Fibroblast of villous mesenchyme (primary cell): ENCODE measurements at places on chromosomes 4 and X. TPM values are rescaled to one million over a fixed set of nuclear protein-coding genes. Genes with fewer than 3 reads are reported as not detected.

INTS6L gene
- 6.8 and 8.2 TPM in 2 replicates for total RNA-seq

RENBP gene
- total RNA-seq: 4.3 and 12.6 TPM in 2 replicates

AMMECR1 gene
- 21.6 and 24.8 TPM in 2 replicates for total RNA-seq

ELF4 gene
- total RNA-seq: 16.4 and 21.3 TPM in 2 replicates

PARM1 gene
- 0.86 and 1.3 TPM in 2 replicates for total RNA-seq

MXRA5 gene
- total RNA-seq: 20.7 and 45.4 TPM in 2 replicates

TBC1D8B gene
- total RNA-seq: 9.0 and 13.8 TPM in 2 replicates

PLRG1 gene
- total RNA-seq: 64.4 and 82.0 TPM in 2 replicates

SPACA5 gene
- total RNA-seq: not detected in 2 replicates

STPG2 gene
- total RNA-seq: under 0.01 and 0.32 TPM in 2 replicates

FAM9C gene
- under 0.01 TPM in 2 replicates for total RNA-seq

CASP6 gene
- 22.2 and 26.3 TPM in 2 replicates for total RNA-seq

MSX1 gene
- total RNA-seq: 3.2 and 4.3 TPM in 2 replicates

GPR173 gene
- 3.5 and 3.9 TPM in 2 replicates for total RNA-seq

AFF1 gene
- total RNA-seq: 19.0 and 34.1 TPM in 2 replicates

SORCS2 gene
- total RNA-seq: under 0.01 TPM in 2 replicates

SMR3B gene
- total RNA-seq: not detected in 2 replicates

GYG2 gene
- 3.5 and 3.9 TPM in 2 replicates for total RNA-seq

TIGD2 gene
- 12.2 and 12.5 TPM in 2 replicates for total RNA-seq

TSPAN6 gene
- 30.0 and 44.5 TPM in 2 replicates for total RNA-seq

FABP2 gene
- not detected in 2 replicates for total RNA-seq

VSIG1 gene
- total RNA-seq: not detected in 2 replicates
